Activated naive CD8-positive, alpha-beta T cell treated with anti-CD3 and anti-CD28 coated beads, Interleukin-2, amount 10 ng/mL, durations not matched to agents 7 days and 5 days (primary cell): ENCODE measurements at places on chromosomes 7 and 10.

DNA sequence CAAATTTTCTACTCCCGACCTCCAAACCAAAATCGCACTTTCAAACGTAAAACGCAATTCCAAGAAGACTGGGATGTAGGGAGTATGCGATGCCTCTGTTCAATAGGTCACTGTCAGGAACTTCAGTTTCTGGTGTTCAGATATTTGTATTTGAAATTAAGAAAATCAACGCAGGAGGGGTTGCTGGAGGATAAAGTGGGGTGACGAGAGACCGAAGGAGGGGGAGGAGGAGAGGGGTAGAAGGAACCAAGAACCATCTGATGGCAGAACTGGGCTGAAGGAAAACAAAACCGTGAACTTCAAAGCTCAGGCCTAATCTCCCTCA is 293.8 kb upstream of the NFE2L3 start:
- DNase-seq = no peak

DNA sequence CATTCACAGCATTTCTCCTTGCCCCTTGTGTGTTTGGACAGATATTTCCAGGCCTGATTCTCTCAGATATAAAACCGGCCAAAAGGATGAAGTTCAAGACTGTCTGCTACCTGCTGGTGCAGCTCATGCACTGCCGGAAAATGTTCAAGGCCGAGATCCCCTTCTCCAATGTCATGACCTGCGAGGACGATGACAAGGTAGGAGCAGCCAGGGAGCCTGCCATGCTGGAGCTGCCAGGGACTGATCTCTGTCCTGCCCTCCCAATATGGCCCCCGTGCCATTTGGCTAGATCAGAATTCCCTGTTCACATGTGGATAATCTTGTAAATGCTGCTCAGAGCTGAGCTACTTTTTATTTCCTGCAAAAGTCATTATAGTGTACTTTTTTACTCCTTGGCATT is 87.8 kb downstream of the ADCY1 start:
- DNase-seq = no peak

DNA sequence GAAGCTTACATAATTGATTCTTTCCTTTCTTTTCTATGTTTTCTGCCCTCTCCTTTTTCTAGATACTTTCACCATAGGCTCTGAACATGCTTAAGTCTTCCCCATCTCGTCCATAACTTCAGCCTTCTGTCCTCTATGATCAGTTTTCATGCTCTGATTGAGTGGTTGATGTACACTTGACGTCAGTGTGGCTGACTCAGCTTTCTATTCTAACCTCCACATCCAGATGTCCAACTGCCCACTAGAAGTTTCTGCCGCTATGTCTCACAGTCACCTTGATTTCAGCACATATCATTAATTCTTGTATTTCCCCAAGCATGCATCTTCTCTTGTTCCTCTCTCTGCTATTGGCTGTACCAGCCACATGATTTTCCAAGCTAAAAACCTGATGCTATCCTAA is 15.0 kb downstream of the CDK14 start:
- DNase-seq = no peak

DNA sequence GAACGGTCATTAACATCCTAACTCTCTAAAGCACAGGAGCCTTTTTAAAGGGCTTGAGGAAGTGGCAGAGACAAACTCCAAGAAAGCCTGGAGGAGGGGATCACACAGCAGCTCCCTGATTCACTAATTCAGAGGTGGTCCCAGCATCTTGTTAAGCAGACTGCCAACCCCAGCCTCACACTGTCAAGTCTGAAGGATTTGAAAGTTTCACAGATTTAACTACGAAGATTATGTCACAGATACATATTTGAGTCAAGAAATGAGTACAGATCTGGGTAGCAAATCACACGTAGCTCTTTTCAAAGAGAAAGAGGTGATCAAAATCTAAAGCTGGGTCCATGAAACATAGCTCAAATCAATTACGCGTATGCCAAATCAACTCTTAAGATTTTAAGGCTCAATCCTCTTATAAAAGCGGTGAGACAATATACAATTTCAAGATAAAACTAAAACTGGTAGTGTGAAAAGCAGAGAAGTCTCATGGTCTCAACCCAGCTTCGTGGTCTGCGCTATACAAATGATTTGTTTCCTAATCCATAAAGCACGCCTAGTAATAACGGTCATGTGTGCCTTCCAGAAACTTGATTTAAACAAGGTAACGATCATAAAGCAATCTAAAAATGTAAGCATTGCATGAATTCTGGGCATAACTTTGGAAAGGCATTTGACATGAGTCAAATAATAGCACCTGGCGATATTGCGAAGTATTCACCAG is 229.9 kb upstream of the MKLN1 start:
- DNase-seq = no peak

- DNase-seq = no peak
Observed at GRCh38 chr10:30870896-30871295, 160.8 kb downstream of the ZNF438 start.

GRCh38 chr10:499991-500390 is 189.5 kb downstream of the DIP2C start:
- DNase-seq = no peak

DNA sequence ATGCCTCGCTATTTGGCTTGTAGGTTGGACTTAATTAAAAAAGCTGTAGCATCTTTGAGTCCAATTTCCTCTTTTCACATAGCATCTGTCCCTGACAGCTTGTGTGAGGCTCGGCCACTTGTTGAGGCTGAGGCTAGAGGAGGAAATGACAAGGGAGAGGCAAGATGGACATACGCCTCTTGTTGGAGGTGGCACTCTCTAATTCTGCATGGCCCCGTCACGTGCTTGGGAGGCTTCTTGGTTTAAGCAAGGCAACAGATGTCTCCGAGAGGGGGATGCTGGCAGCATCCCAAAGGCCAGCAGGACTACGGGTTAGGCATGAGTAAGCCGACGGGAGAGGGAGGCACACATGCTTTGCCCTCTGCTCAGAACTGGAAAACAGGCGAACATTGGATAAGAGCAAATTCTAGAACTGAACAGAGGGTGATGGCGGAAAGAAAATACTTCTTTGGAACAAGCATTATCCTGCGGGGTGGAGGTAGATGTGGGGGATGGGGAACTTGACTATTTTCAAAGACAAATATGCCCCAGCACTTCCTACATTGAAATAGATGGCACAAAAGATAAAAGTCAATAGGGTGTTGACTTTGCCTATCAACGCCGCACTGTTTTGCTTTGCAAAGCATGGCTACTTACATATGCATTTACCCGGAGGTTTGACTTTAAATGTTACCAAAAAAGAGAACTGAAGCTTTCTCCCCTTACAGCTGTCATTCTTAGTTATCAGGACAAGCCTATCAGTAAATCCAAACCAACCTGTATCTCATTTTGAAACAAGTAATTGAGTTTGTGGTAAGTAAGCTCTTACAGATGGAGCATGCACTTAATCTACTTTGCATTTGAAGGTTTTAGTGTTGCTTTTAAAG is 94.8 kb downstream of the CHN2 start:
- DNase-seq = no peak

DNA sequence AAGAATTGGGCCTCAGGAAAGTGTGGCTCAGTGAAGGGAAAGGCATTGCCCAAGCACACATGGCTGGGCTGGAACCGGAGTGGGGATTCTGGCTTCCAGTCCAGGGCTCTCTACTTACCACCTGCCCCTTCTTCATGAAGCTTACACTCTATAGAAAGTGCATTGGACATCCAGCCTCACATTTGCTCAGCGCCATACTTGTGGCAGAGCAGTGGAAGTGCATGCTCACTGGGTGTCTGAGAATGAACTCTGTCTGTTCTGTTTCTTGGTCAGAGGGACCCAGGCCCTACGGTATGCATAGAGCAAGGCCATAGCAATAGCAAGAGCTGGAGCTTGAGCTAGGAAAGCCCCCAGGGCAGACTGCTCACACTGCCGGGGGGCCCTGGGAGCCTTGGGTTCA is 1253.5 kb downstream of the TYW1 start:
- no peak for DNase-seq
